ENCODE measurements at places on chromosomes 12 and 14. TPM values are rescaled to one million over a fixed set of nuclear protein-coding genes. Genes with fewer than 3 reads are reported as not detected.

KRT79 gene
- not detected for total RNA-seq

MAP3K12 gene
- total RNA-seq: 16.6 TPM

DNAL1 gene
- total RNA-seq: 12.0 TPM

OS9 gene
- 222 TPM for total RNA-seq

RPS6KA5 gene
- total RNA-seq: 3.6 TPM

PMEL gene
- total RNA-seq: 1.8 TPM

RPAP3 gene
- 14.0 TPM for total RNA-seq

TMTC2 gene
- total RNA-seq: 4.2 TPM

HOXC4 gene
- total RNA-seq: not detected

GUCY2C gene
- total RNA-seq: not detected

MANSC4 gene
- total RNA-seq: 0.32 TPM

RPS29 gene
- total RNA-seq: 4,560 TPM
